Thymus (tissue), 14 donors: ENCODE measurements at places on chromosomes 1 and 21.

DNA sequence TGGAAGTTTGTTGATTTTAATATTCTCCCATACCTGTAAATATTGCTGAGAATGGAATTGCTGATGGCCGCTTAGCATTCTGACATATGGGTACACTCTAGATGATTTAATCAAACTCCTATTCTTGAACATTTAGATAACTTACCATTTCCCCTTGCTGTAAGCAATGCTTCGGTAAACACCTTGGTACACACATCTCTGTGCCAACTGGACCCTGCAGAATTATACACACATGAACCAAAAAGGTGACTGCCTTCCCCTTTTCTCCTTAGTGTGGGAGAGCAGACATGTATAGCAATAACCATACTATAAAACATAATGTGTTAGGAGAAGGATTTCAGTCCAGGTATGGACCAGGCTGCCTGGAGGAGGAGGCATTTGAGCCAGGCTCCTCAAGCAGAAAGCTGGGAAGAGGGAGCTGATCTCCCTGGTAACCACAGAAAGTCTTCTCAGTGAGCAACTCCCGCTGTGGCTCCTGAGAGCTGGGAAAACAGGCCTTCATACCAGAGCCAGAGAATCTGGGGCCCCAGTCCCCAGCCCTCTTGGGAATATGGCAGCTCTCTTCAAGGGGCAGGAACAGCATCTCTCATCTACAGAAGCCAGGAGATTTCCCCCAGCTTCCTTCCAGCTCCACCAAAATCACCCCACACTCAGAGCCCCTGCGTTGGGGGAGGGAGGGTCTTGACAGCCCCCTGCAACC, 33.9 kb upstream of the CSF1 start:
- no peak overlapping the region for H3K4me3 ChIP-seq
- H3K27ac ChIP-seq, result peak overlapping the region; percentile 67
- H3K27me3 ChIP-seq, result no peaks in the 10 kb centered on the region
- peaks cover 30% of the 10 kb centered on the region for H3K4me1 ChIP-seq
- H3K36me3 ChIP-seq, result no peaks in the 10 kb centered on the region

GRCh38 chr1:2407991-2408275, 4.4 kb downstream of the PEX10 start:
- no peaks in the 10 kb centered on the region for H3K27me3 ChIP-seq
- peaks cover 43% of the 10 kb centered on the region for H3K36me3 ChIP-seq
- peaks cover 7% of the 10 kb centered on the region for H3K4me1 ChIP-seq
- H3K4me3 ChIP-seq, result no peak overlapping the region
- no peak overlapping the region for H3K27ac ChIP-seq

DNA sequence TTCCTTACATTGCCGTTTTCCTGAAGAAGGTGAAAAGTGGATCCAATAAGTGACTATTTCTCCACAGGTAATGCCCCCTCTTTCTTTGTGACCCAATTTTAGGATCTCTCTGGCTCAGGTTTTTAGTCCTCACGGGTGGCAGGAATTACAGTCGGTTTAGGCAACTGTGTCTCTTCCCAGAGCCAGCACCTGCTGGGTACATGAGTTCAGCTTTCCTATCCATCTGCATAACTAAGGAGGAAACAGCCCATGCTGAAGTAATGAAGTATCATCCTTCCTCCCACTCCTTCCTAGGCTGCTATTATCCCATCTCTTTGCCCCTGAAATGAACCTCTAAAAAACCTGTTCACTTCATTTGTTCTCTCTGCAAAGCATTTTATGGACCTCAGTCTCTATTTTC, 544.6 kb downstream of the NEGR1 start:
- H3K27me3 ChIP-seq, result no peaks in the 10 kb centered on the region
- no peaks in the 10 kb centered on the region for H3K36me3 ChIP-seq
- H3K4me1 ChIP-seq, result no peaks in the 10 kb centered on the region
- no peak for DNase-seq
- no peak overlapping the region for H3K27ac ChIP-seq
- no peak overlapping the region for H3K4me3 ChIP-seq

- no peak overlapping the region for H3K4me3 ChIP-seq
- no peaks in the 10 kb centered on the region for H3K4me1 ChIP-seq
Observed at GRCh38 chr1:242011894-242012660, 13.2 kb upstream of the MAP1LC3C start.

- H3K27me3 ChIP-seq, result no peaks in the 10 kb centered on the region
- no peak overlapping the region for H3K4me3 ChIP-seq
- no peaks in the 10 kb centered on the region for H3K36me3 ChIP-seq
- DNase-seq, result no peak
- no peaks in the 10 kb centered on the region for H3K4me1 ChIP-seq
Observed at GRCh38 chr1:93440272-93440671, 7.6 kb upstream of the FNBP1L start.

GRCh38 chr1:154845879-154846278, 24.2 kb downstream of the KCNN3 start:
- DNase-seq, result no peak
- no peaks in the 10 kb centered on the region for H3K36me3 ChIP-seq
- peaks cover 2% of the 10 kb centered on the region for H3K27me3 ChIP-seq
- no peak overlapping the region for H3K27ac ChIP-seq
- H3K4me1 ChIP-seq, result no peaks in the 10 kb centered on the region

DNA sequence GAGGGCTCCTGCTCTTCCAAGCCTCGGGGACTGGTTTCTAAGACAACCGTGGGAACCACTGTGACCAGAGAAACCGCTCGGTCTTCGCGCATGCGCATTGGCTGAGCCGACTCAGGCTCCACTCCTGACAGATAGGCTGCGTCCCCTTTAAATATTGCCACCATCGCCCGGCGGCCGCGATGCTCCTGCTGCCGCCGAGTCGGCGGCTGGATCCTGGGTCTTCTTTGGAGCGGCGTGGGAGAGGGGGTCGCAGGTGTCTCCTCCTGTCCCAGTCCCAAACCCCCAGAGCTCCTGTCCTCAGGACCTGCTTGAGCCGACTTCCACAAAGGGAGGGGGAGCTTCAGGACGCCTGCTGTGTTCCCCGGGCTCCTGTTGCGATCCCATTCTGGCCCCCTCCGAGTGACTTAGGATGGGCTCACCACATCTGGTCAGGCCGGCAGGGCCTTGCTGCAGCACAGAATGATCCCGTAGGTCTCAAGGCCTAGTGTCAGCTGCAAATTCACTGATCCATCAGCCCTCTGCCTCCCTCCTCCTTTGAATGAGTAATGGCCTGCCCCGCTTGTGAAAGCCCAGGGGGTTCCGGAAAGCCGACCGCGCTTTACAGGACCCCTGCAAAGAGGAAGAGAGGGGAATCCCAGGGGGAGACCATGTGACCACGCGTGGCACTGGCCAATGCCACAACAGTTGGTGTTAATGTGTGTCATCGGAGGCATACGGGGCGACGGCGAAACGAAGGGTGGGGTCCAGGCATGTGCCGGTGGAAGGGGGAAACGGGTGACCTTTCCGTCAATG, 683.2 kb upstream of the TPTE start:
- H3K27ac ChIP-seq, result no peak overlapping the region
- no peak for DNase-seq
- H3K4me1 ChIP-seq, result no peaks in the 10 kb centered on the region
- H3K4me3 ChIP-seq, result no peak overlapping the region

DNA sequence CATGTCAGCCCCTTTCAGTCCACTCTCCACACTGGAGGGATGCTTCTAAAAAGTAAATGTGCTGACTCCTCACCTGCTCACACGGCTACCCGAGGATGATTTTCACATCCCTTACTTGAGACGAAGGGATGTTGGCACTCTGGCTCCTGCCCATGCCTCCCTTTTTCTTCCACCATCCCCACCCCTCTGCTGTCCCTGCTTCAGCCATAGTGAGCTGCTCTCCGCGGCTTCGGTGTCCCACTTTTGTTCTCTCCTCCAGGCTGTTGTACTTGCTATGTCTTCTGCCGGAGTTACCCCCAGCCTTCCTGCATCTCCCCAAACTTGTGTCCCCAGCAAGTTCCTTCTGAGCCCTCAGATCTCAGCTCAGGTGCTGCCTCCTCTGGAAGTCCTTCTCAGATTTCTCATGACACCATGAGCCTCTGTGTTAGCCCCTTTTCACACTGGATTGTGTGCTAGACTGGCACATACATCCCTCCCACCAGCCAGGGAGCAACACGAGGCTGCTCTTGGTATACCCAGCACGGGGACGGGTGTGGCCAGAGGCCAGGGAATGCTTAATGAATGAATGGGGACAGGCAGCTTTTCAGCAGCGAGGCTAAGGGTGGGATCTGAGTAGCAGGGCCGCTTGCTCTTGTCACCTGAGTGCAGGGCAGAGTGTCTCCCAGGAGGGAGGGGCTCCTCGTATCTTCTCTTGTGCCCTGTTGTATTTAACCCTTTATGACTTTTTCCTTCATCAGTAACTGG, 1.3 kb downstream of the ACOT11 start:
- H3K27ac ChIP-seq, result no peak overlapping the region
- DNase-seq, result no peak
- no peaks in the 10 kb centered on the region for H3K4me1 ChIP-seq
- no peaks in the 10 kb centered on the region for H3K27me3 ChIP-seq
- H3K4me3 ChIP-seq, result no peak overlapping the region
